ENCODE measurements at places on chromosomes 6 and 20.
A peak's percentile ranks its signal among the peaks of the same experiment; 100 is the strongest.

DNA sequence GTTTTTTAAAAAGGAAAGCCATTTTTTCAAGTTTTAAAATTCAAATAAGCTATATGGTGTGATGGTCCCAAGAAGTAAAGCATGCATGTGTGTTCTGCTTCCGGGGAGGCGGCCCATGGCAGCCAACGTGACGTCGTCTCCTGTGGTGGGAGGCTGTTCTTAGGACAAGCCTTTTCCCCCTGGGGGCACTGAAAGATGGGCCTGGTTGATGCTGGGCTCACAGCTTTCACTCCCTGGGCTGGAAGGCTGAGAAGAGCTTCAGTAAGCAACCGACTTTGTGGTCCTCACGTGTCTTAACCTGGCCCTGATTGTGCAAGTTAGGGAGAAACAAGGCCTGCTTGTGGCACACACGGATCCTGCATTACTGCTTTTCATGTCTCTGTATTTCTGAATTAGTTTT is 84.1 kb downstream of the SMOC2 start:
- DNase-seq = no peak

- no peak for DNase-seq
Measured at GRCh38 chr20:13341737-13342393, 120.8 kb downstream of the ISM1 start.

DNA sequence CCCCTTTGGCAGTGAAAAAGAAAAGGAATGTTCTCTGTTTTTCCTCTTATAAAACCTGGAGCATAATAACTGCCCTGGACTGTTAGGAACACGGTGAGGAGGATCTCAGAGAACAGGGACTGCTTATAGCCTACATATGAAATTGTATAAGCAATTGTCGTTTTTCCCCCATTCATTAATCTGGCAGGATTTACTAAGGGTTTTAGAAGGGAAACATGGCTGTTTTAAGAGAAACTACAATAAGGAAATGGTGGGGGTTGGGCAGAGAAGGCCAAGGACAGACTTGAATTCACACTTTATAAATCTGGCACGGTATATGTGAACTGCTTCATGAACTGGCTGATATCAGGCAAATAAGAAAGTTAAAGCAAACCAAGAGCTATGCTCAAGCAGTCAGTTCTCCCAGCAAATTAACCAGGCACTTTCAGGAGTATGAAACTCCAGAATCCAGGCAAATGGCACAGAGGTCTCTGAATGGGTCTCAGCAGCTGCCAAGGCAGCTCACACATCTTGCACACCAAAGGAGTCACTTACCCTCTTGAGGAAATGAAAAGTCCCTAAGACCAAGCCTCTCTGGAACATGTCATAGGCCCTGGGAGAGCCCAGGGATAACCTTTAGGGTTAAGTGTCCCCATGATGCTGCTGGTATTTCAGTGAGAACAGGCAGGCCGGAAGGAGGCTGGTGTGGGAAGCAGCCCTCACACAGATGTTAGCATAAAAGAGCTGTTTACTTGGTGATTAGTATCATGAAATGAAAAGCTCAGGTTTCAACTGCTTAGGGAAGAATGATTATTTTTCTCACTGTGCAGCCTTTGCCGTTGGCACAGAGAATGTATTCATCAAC is 260.5 kb upstream of the MARCKS start:
- DNase-seq = no peak

- no peak for DNase-seq
Measured at GRCh38 chr6:305371-306206, 13.3 kb downstream of the DUSP22 start.

DNA sequence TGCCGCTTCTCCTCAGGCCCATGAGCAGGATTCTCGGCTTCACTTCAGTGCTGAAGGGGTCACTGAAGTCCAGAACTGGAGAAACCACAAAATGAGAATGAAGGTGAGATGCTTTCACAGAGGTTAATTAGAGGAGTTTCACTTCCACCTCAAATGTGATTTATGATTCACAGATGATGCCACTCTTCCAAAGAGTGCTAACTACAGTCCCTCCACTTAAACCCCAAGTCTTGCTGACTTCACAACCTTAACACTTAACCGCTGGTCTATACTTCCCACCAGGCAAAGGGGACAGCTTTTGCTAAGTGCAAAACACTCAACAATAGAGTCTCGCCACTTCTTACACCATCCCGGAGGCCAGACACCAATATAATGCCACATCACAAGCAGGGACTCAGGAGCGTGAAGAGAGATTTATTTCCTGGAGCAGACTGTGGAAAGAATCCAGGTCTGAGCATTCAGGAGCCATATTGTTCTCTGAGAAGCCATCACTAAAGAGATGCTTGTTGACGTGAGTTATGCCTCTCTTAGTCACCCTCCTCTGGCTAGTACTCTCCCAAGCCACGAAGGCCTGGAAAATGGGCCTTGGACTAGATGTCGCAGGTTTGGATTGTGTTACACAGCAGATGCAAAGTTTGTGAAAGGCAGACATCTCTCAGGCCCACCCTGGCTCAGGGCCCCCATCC is 24.4 kb downstream of the RRAGD start:
- no peak for DNase-seq

DNA sequence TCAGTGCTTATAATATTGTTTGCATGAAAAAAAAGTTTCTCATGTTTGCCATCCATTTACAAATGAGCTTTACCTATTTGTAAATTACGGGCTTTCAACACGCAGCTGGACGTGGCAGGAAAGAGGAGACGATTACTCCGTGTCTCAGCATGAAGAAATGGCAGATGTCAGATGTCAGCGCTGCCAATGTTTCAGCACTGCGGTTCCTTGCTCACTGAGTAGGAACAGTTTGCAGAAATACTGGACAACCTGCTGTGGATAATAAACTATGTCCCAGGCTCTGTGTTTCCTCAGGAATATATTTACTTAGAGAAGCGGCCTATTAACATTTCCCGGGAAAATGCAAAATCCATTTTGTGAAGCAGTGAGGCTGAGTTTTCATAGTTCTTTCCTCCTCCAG is 22.7 kb downstream of the RAMACL start:
- no peak for DNase-seq

DNA sequence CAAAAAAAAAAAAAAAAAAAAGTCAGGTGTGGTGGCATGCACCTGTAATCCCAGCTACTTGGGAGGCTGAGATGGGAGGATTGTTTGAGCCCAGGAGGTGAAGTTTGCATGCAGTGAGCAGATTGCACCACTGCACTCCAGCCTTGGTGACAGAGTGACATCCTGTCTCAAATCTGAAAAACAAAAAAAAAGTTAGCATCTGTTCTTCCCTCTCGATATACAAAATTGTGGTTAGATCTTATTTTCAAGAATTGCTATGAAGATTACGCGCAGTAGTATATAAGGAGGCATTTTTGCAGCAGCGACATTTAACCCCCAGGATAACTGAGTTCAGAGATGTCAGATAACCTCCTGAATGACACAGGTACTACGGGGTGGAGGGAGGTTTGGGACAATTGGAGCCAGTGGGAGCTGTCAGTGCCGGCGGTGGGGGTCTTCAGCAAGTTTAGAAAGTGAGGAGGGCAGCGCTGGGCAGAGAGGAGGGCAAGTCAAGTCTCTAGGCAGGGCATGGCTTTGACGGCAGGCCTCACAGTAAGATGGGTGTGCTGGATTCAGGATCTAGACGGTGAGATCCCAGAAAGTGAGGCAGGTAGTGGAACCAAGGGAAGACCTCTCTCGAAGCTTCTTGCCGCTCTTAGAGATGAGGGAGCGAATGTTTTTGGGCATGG is 26.2 kb upstream of the MRPS18A start:
- no peak for DNase-seq

DNA sequence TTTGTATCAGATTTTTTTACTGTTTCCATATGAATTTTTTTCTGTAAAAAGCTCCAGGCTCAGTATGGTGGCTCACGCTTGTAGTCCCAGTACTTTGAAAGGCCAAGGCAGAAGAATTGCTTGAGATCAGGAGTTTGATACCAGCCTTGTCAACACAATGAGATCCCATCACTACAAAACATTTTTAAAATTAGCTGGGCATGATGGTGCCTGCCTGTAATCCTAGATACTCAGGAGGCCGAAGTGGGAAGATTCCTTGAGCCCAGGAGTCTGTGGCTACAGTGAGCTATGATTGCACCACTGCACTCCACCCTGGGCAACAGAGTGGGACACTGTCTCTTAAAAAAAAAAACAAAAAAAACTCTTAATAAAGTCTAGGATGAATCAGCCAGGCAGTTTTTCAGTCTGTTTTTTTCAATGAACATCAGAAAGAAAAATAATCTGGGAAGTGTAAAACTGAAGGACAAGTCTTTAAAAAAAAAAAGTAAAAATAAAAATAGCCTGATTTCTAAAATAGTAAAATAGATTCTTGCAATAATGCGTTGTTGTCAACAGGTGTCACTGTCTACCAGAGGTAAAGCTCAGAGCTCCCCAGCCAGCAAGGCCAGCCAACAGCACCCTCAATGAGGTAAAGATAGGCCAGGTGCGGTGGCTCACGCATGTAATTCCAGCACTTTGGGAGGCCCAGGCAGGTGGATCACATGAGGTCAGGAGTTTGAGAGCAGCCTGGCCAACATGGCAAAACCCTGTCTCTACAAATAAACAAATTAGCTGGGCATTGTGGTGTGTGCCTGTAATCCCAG is 9.3 kb upstream of the ATG5 start:
- no peak for DNase-seq

DNA sequence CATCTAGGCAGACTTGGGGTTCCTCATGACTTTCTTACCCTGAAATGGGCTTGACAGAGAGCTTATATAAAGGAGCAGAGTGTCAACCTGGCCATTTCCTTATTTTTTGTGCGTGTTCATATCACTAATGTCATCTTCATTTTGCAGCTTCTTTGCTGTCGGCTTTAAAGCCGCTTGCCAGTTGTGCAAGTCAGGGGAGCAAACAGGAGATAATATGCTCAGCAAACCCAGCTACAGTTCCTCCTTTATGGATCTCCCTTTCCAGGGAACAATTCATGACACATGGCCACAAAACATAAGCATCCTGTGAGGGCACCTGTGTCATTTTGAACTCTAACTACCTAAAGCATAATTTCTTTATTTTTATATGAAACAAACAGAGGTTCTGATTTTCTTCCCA is 6.5 kb upstream of the TUBB2B start:
- no peak for DNase-seq

DNA sequence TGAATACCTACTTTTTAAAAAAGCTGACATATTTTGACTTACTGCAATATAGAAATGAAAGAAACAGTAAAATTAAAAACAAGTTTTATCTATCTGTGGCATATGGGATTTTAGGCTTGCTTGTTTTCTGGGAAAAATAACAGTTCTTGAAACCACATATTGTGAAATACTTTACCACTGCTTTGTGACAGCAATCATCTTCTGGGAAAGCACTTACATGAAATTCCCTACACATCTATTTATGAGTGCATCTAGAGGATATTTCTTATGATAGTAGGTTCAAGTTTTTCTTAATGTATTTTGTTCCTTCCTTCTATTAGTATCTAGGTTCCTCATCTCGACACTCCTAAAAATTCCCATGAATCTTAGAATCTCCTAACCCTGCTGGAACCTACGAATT is 75.2 kb downstream of the STXBP5 start:
- no peak for DNase-seq

- DNase-seq = no peak
Measured at GRCh38 chr6:32402812-32403211, 4.2 kb downstream of the BTNL2 start.

DNA sequence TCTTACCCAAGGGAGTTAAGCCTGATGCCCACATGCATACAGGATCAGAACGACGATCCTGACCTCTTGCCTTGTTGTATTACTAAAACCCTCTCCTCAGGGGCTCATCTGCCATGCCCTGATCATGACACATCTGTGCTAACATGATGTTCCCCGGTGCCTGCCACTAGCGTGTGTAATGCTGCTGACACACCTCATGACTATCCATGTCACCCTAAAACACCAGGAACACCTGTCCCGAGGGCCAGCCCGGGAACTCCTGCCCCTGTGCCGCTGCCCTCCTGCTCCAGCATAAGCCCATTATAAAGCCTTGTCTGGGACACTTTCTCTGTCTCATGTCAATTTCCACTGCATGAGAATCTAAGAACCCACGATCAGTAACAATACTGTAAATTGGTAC is 7.6 kb downstream of the SERPINB6 start:
- no peak for DNase-seq

GRCh38 chr6:42120895-42121865 is 21.2 kb downstream of the C6orf132 start:
- no peak for DNase-seq

DNA sequence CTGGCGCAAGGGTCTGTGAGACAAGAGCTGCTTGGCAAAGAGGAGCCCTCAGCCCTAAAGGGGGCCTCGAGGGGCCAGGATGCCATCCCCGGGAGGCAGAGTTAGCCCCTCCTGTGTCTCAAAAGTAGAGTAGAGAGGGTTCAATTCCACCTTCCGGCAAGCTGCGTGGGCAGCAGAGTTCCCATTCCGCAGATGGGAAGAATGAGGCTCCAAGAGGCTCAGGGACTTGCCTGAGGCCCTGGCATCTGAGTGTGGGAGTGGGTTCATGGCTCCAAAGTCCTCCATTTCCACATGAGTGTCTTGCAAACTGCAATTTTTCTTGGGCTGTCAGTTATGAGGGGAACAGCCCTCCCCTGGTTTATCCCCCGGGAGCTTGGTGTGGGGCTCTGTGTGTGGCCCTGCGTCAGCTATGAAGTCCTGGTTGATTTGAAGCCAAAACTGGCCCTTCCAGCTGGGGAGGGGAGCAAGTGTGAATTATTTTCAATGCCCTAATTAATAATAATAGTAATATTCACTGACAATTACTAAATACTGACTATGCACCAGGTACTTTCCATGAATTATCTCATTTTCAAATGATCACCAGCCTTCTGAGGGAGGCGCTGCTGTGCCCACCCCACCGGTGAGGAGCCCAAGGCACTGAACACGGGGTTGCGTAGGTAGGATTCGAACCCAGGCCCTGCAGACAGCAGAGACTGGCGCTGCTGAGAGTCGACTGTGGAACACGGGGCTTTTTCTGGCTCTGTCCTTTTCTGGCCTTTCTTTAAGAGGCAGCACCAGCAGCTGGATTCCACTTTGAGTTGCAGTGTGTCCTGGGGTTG is 153.0 kb upstream of the PTPN1 start:
- no peak for DNase-seq

DNA sequence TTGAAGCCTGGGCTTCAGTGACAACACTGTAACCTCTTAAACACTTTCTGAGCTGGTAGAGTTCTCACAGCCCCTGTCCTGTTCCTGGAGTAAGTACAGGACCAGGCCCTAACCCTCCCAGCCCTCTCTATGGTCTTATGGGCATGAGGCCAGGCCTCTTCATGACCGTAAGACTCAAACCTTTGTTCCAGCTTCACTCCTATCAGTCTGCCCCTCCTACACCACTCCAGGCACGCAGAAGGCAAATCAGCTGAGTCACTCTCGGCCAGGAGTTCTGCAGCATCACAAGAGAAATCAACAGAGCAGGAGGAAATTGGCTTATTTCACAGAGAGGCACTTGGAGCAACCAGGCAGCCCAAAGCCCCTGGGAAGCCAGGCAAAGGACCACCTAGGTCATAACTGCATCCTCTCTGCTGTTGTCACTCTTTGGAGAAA is 25.3 kb upstream of the CHD6 start:
- DNase-seq = peak; percentile 46

Measured in epithelial cell of prostate (primary cell).